Astrocyte of the cerebellum (primary cell): ENCODE measurements at places on chromosomes 7 and 10.

DNA sequence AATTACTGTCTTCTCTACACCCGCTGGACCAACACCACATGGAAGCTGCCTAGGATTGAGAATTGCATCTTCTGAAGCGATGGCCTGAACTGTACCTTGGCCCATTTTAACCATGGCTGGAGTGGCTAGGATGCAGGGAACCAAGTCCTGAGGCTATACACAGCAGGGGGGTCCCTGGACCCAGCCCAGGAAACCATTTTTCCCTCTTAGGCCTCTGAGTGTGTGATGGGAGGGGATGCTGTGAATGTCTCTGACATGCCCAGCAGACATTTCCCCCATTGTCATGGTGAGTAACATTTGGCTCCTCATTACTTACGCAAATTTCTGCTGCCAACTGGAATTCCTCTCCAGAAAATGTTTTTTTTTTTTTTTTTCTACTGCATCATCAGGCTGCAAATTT is 822.7 kb downstream of the PCDH15 start:
- no peak for DNase-seq

- no peak for DNase-seq
Observed at GRCh38 chr10:116972131-116972530, 32.9 kb downstream of the SHTN1 start.

GRCh38 chr10:117755659-117756014 is 213.1 kb downstream of the EMX2 start:
- no peak for DNase-seq

GRCh38 chr7:150324373-150324961 is 1.1 kb upstream of the ACTR3C start:
- DNase-seq = no peak

DNA sequence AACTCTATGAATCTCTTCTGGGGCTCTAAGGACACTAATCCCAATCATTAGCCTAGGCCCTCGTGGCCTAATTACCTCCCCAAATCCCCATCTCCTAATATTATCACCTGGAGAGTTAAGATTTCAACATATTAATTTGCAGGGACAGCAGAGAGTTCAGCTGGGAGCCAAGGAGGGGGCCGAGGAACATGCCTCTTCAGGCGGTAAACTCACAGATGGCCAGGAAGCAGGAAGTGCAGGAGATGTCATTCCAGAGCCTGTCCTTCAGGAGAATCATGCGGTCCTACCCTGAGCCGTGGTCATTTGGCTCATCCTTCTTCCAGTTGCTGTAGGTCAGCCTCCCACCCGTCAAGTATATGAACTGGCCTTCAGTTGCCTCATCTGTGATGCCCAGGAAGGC is 21.9 kb upstream of the SFTPA2 start:
- no peak for DNase-seq

GRCh38 chr7:11593322-11593721 is 238.7 kb downstream of the THSD7A start:
- no peak for DNase-seq

DNA sequence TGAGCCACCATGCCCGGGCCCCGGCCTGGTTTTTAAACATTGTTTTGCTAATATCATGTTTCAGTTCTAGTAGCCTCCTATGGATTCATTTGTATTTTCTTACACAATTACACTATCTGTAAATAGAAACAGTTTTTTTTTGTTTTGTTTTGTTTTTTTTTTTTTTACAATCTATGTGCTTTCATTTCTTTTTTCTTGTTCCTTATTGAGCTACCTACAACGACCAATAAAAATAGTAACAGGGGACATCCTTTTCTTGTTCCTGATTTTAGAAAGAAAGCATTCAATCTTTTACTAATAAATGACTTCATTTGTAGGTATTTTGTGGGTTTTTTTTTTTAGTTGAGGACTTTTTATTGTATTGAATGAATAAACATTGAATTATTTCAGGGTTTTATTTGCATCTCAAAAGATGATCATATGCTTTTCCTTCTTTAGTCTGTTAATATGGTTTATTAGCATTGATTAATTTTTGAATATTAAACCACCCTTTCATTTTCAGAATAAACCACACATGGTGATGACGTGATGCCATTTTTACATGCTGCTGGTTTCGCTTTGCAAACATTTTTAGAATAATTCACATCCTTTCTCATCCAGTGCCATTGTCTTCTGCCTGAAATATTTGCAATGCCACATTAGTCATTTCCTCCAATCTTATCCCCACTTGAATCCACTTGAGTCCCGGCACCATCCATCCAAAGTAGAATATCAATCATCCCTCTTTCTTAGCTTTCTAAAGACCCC is 18.1 kb upstream of the AKR1E2 start:
- DNase-seq = peak; percentile 68
